NCI-H2171 (cell line): ENCODE measurements at places on chromosomes 2 and 18.

GRCh38 chr2:85130407-85130806 is 2.8 kb upstream of the TCF7L1 start:
- DNase-seq, result no peak

- no peak for DNase-seq
These were observed 99.6 kb upstream of the CERS6 start for GRCh38 chr2:168356477-168356835.

GRCh38 chr2:61014763-61015162 is 2.8 kb upstream of the PEX13 start:
- no peak for DNase-seq

- no peak for DNase-seq
These were observed 72.6 kb downstream of the ANKRD44 start for GRCh38 chr2:197238043-197238365.

DNA sequence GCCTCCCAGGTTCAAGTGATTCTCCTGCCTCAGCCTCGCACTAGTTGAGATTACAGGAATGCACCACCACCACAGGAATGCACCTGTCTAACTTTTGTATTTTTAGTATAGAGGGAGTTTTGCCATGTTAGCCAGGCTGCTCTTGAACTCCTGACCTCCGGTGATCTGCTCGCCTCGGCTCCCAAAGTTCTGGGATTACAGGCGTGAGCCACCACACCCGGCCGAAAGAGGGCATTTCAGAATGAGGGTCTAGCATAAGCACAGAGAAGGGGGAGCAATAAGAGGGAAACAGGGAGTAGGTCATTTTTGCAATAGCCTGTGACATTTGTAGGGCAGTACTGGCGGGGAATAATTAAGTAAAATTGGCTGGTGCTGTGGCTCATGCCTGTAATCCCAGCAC is 1.9 kb upstream of the SPAST start:
- no peak for DNase-seq

GRCh38 chr2:32941944-32942690 is 4.6 kb upstream of the LTBP1 start:
- DNase-seq, result no peak

GRCh38 chr18:74613381-74613780 is 15.7 kb downstream of the ZNF407 start:
- no peak for DNase-seq

- DNase-seq, result no peak
These were observed 2.5 kb upstream of the ADRA2B start for GRCh38 chr2:96118698-96119388.

- no peak for DNase-seq
These were observed 54.2 kb upstream of the CTDP1 start for GRCh38 chr18:79625195-79625923.

GRCh38 chr2:143801561-143801960 is 672.3 kb downstream of the ARHGAP15 start:
- DNase-seq, result no peak

- DNase-seq, result peak; percentile 7
These were observed 188.8 kb downstream of the ZEB2 start for GRCh38 chr2:144330951-144331673.

GRCh38 chr18:51337406-51337805 is 139.9 kb upstream of the MEX3C start:
- DNase-seq, result no peak

DNA sequence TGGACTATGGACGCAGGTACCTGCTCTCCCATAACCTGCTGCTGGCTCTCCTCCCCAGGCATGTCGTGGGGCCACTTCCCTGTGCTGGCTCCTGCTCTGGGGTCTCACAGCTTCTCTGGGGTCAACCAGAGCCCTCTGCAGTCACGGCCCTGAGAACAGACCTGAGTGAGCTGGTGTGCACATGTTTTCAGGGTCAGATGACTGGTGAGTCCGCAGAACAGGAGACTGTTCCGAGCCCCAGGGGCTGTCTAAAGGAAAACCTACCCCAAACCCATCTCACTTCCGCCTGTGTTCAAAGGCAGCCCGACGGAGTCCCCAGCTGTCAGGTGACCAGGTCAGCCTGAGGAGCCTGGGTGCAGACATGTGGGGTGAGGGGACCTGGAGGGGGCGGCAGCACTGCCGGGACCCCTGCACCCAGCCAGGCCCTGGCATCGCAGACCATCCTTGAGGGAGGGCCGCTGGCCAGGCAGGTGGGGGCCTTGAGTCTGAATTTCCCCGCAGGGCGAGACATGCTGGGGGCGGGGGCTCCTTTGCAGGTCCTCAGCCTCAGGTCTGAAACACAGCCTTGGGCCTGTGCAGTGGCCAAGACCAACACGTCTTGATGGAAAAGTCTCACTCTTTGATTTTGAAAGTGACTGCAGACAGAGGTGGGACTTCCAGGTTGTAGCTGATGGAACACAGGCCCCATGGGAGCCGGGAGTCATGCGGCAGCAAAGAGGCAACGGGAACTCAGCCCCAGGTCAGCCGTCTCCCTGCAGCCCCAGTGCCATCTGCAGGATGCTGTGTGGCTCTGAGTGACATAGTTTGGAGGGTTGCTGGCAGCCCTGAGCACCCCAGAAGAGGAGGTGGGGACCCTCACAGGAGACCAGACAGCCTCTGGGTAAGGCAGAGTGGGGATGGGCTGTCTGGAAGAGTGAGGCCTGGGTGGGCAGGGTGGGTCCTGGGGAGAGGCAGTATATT is 65.3 kb downstream of the TWIST2 start:
- DNase-seq, result peak; percentile 2
